Globus pallidus (tissue), 1 donor: ENCODE measurements at places on chromosomes 3 and 15.

DNA sequence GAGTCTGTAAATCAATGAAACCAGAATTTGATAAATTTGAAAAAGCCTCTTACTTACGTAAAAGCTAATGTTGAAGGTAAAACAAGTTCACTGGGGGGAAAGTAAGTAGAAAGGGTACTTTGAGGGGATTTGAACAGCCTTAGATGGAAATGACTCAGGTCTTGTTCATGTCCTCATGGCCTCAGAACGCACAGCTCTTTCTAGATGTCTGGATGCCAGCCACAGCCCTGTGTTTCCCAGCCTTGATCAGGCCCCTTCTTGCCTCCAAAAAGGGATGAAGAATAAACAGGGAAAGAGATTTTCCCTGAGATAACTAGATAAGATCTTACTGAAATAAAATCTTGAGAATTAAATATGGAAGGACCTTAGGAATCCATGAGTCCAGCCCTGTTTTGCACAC lies 237.1 kb upstream of the GOLGA6L4 start:
- DNase-seq: no peak

- DNase-seq: no peak
These were observed 325 bp downstream of the ALCAM start for GRCh38 chr3:105367063-105367405.

DNA sequence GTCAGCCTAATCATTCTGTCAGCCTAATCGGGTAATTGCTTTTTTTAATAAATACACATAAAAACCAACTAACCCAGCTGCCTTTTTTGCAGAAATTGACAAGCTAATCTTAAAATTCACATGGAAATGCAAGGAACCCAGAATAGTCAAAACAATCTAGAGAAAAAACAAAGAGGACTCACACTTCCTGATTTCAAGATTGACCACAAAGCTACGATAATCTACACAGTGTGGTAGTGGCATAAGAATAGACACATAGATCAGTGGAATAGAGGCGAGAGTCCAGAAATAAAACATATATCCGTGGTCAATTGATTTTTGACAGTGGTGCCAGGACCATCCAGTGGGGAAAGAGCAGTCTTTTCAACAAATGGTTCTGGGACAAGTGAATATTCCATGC lies 2.4 kb upstream of the C3orf20 start:
- DNase-seq: no peak

- no peak for DNase-seq
These were observed 2.8 kb downstream of the TMEM115 start for GRCh38 chr3:50356553-50356952.

- DNase-seq: no peak
These were observed 225.1 kb upstream of the CNTN3 start for GRCh38 chr3:74839566-74839965.

DNA sequence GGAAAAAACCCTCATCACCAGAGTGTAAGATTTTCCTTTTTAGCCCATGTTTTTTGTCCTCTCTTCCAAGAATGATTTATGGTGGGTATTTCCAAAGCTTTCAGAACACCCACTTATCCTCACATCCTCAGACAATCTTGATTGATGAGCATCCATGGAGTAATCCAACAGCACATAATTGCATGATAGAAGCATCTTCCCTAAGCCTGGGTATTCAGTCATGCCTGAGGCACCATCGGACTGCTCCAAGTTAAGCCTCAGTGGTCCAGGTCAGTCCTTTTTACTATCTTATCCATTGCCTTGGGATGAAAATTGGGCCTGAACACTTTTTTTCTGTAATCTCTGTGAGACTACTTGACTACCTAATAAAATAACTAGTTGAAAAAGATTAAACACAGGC lies 676.0 kb upstream of the SEMA6D start:
- DNase-seq: no peak

- DNase-seq: no peak
These were observed 78.8 kb upstream of the THBS1 start for GRCh38 chr15:39502082-39502447.

GRCh38 chr3:194379651-194380050 lies 10.1 kb upstream of the LRRC15 start:
- DNase-seq: no peak

GRCh38 chr15:40232625-40233070 lies 6.2 kb upstream of the PAK6 start:
- DNase-seq: no peak

- DNase-seq: no peak
These were observed 165.1 kb downstream of the IL5RA start for GRCh38 chr3:2945121-2945520.

GRCh38 chr3:116000311-116000710 lies 377.0 kb downstream of the GAP43 start:
- DNase-seq: no peak

DNA sequence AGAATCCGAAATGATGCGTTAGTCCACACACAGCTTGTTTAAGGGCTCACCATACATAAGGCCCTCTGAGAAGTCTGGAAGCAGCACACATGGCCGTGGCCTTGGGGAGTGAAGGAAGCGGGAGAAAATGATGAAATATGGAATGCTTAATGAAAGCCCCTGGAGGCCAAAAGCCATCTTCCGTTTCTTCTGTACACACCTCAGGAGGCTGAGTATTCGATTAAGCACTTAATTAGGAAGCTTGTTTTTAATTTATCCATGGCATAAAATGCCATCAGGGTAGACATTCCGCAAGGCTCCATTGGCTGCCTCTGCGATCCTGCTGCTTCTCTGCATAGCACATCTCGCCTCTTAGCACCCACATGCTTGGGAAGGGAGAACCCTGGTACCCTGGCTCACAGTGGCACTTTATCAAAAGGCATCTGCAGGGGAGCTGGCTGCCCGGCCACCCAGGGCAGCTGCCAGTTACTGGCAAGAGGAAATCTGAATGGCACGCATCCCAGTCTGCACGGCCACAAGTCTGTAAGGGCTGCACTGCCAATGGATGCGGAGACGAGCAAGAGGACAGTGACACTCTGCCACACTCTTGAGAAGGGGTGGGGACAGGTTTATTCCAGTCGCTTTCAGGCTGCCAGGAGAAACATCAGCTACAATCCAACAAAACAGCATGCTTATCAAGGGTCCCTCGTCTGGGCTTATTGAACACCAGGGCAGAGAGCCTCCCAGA lies 356.2 kb downstream of the OCA2 start:
- peak; percentile 78 for DNase-seq

GRCh38 chr3:151346292-151346691 lies 16.9 kb upstream of the P2RY13 start:
- peak; percentile 51 for DNase-seq

DNA sequence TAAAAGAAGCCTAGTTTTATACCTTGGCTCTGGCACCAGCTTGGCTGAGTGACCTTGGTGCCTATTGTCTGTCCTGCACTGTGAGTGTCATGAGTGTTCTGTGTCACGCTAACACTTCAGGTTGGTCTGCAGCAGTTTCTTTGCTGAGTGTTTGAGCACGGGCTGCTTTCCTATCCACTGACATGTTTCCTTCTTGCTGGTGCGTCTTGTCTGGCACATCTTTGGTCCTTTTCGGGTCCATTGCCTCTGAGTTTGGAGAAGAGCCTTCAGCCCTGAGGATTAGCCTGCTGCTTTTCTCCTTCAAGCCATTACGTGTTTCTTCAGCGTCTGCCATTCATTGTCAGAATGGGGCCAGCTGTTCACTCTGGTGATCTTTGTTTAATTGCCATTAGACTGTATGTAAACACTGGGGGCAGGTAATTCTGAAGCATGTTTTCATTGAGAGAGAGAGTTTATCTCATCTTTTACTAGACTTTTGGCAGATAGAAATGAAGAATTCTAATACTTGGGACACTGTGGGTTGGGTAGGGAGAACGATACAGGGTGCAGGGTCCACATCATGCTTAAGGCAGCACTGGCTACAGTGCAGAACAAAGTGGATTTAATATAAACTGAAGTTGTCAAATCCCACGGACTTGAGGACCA lies 55.5 kb downstream of the LRRC28 start:
- no peak for DNase-seq

DNA sequence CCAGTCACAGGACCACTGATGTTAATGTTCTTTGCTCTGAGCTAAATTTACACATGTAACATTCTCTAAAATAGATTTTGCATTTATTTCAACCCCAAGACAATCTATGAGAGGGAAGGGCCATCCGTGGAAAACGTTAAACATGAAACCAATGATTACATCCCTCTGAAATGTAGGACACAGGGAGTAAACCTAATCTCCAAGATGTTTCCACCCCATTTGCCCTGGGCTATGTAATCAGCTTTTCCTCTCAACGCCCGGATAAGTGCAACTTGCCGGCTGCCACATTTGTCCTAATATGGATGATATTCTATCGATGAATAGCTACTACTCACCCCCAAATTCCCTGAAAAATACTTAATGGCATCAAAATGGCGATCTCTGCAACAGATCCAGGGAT lies 6.4 kb upstream of the FMN1 start:
- DNase-seq: no peak

- no peak for DNase-seq
These were observed 2.1 kb downstream of the ECT2 start for GRCh38 chr3:172752651-172753050.
